ENCODE measurements at places on chromosomes 5 and 9.

- no peak for DNase-seq
Observed at GRCh38 chr5:127599847-127600246, 49.0 kb upstream of the CTXN3 start.

- no peak for DNase-seq
Observed at GRCh38 chr5:170439223-170439943, 50.2 kb upstream of the KCNMB1 start.

GRCh38 chr5:82169892-82170291 is 108.3 kb downstream of the RPS23 start:
- DNase-seq = no peak

- no peak for DNase-seq
Observed at GRCh38 chr5:135249658-135250057, 149.4 kb downstream of the MACROH2A1 start.

GRCh38 chr9:75974016-75974766 is 83.7 kb downstream of the PCSK5 start:
- no peak for DNase-seq
